Glutamatergic neuron (in vitro differentiated cells): ENCODE measurements at places on chromosomes 4 and X.

- DNase-seq, result no peak
These were observed 12.6 kb downstream of the RUFY3 start for GRCh38 chr4:70734168-70734954.

DNA sequence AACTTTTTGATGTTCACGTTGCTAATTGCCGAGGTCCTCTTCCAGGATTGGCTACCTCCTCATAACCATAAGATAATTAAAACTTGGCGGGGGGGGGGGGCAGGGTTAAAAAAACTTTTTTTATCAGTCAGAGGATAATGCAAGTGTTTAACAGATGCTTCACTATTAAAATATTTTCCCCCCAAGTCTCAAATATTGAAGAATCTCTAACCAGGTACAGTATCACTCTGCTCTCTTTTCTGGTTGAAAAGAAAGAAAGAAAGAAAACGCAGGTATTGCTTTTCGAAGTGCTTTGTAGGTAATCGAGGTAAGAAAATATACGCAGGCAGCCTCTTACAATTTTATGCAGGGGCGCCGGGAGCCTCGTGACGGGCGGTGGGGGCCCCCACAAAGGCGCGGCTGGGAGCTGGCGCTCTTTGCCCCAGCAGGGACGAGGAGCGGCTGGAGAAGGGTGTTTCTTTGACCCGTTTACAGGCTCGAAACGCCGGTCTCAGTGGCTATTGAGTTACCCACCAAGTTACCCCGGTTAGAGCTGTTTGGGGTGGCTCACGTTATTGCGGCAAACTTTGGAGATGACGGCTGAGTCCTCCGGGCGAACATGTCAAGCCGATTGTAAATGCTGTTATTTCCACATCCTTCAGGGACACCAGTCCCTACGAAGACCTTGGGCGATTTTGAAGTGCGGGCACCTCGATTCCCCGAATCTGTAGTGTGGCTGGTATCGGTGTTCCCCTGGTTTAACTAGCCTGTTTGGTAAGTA lies 477 bp upstream of the HAND2 start:
- DNase-seq, result no peak

DNA sequence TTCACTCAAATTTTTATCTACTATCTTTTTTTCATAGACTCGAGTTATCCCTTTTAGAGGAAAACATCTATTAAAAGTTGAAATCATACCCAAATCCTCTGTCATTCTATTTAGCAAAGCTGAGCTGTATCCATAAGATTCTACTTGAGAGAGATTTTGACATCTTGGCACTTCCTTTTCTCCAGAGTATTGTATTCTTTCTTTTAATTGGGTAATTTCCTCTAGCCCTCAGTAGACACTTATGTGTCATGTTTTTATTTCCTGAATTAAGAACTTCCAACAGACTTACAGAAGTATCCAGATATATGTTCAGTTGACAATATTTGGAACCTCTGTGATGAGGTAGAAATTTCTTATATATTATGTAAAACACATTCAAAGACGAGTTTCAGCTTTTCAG lies 201.6 kb upstream of the NR3C2 start:
- DNase-seq, result no peak

DNA sequence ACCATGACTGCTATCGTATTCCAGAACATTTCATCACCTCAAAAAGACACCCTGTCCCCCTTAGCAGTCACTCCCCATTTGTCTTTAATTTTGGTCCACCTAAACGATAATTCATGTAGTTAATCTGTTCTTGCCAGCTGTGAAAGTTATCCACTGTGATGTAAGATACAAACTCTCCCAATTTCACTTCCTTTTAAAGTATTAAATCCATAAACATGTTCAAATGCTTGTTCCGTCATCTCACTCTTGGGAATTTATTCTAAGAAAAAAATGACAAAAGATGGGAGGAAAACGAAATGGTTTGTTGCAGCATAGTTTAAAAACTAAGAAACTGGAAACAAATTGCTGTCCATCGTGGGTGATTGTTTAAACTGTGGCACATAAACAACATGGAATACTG lies 53.7 kb upstream of the IRF2 start:
- DNase-seq, result no peak

DNA sequence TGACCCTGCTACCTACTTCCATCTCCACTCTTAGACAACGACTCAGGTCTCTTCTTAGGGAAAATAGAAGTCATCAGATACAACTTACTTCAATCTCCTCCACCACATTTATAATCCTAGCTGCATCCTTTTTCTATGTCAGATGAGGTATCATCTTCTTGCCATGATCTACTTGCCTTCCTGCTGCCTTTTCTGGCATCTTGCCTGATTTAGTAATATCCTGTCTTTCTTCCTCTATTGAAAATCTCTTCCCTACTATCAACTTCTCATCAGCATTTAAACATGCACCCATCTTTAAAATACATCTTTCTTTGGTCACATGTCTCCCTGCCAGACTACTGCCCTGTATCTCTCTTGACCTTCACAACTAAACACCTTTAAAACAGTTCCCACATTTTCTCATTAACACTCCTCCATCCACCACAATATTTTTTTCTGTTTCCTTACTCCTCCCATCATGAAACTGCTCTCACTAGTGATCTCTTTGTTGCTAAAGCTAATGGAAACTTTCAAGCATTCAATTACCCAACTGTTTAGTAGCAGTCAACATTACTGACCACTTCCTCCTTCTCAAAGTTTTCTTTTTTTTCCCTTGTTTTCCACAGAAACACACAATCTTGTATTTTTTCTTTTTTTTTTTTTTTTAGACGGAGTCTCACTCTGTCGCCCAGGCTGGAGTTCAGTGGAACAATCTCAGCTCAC lies 100.8 kb upstream of the CXorf66 start:
- DNase-seq, result no peak

DNA sequence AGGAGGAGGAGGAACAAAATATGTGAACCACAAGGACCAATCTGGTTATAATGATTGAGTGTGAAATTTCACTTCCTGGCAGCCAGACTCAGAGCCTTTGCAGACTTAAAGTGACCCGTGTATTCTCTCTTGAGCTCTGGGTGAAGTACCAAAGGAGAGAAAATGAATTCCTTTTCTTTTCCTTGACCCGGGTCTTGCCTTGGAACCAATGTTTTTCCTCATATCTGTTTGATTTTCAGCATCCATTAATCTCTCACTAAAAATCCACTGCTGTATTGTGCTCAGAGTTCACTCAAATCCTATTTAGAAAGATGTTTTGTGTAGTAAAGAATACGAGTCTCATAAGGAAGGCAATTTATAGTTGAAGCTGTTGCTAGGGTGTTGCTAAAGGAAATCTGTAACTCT lies 78.3 kb upstream of the C1QTNF7 start:
- no peak for DNase-seq

- no peak for DNase-seq
These were observed 659.6 kb upstream of the INTU start for GRCh38 chr4:126973201-126973600.

- DNase-seq, result peak; percentile 24
These were observed 17.2 kb downstream of the HMGB2 start for GRCh38 chr4:173317004-173317403.

DNA sequence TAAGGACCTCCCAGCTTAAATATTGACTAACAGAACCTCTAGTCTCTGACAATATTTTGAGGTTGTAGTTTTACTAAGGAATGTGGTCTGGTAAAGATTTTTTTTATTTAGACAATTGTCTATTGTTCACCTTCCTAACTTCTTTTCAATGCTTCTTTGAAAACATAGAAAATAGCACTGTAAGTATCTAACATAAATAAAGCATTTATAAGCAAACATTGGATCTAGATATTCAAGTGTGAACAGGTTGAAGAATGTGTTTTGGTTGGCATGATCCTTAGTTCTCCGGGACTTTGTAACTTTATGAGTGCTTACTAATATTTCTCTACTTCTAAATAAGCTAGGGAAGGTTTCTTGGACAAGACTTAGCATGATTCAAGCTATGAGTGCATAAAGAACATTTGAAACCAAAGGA lies 285.4 kb upstream of the ARSJ start:
- no peak for DNase-seq
